Transverse colon (tissue), 4 donors: ENCODE measurements at places on chromosomes 7 and 10. TPM values are rescaled to one million over a fixed set of nuclear protein-coding genes. Genes with fewer than 3 reads are reported as not detected.

The TAS2R5 gene
- total RNA-seq, result 1.2 TPM

- no peak for DNase-seq
These were observed 4.4 kb downstream of the RAB11FIP2 start for GRCh38 chr10:118042336-118042735.

DNA sequence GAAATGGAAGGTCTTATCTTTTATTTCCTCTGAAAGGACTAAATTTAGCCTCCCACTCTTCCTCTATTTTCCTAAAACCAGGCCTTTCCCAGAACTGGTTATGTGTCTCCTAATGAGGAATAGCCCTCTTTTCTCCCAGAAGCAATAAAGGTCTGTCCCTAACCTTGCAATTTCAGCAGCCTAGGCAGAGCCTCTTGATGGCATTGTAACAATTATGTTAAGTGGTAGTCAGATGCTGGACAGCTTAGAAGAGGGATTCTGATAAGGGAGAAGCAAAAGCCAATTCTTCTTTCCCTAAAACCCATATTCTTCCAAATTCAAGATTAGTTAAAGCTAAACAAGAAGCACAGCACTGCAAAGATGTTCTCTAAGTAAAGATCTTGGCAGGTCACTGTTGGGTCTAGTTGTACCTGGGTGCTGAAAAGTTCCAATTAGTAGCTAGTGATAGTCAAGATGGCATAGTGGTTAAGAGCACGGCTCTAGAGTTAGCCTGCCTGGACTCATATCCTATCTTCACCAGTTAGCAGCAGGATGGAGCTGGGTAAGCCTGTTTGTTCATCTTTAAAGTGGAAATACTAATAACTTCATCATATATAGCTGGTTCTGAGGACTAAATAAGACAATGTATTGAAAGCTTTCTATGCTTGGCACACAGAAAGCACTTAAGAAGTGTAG, 14.3 kb upstream of the KCNIP2 start:
- DNase-seq, result no peak

The RAMP3 gene
- 6.4 TPM for total RNA-seq

DNA sequence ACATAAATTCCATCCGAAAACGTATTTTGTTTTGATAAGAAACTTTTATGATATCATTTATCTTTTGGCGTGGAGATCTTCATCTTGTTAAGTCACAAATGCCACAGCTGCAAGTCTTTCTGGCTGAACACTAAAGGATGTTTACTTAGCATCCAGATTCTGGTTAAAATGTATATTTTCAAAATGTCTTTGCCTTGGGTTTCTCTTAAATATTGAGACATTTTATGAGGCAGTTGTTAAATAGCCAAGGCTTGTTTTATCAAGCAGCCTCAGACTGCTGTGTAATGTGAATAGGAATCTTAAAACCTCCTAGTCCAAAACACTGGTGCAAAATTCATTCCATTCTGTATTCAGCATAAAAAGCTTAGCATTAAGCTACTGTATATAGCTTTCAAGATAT, 136.3 kb upstream of the FZD1 start:
- DNase-seq, result no peak

DNA sequence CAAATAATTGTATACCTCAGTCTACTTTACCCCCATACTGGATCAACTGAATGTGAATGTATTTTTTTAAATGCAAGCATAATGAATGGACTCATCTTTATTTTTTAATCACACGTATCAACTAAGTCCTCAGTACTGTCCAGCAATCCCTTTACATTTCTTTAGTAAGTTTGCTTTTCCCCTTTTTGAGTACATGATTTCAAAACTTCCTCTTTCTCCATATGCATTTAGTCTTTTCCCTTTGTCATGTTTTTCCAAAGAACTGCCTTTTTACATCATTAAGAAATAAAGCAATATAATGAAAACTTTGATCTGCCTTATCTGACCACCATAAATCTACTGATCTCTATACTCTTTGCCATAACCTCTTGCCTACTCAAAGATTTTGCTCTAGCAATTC, 182.5 kb upstream of the AKR1E2 start:
- DNase-seq, result no peak

The NUPR2 gene
- total RNA-seq, result 2.0 TPM

GRCh38 chr10:95785942-95786669, 30.1 kb downstream of the ENTPD1 start:
- DNase-seq, result no peak

GRCh38 chr7:111681242-111681641, 119.0 kb upstream of the IMMP2L start:
- no peak for DNase-seq

The COL28A1 gene
- 4.1 TPM for total RNA-seq
